ENCODE measurements at places on chromosomes 1 and 21.

GRCh38 chr1:38964140-38964548 lies 22.5 kb upstream of the RHBDL2 start:
- DNase-seq: no peak

GRCh38 chr1:116167625-116168276 lies 56.6 kb downstream of the MAB21L3 start:
- no peak for DNase-seq

DNA sequence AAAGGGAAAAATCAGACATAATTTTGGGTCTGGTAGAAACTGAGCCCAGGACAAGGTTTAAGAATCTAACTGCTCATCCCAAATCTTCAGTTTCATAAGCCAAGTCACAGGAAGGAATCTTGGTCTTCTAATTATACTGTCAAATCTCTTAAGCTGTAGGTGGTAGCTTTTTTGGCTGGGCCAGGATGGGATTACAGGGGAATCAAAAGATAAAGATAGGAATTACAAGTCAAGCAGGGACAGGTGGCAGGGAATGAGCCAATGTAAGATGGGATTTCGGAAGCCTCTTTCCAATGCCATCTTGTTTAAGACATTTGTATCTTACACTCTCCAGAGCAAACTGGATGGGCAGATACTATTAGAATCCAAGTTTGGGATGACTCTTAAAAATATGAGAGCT lies 383.5 kb downstream of the KCNH1 start:
- no peak for DNase-seq

DNA sequence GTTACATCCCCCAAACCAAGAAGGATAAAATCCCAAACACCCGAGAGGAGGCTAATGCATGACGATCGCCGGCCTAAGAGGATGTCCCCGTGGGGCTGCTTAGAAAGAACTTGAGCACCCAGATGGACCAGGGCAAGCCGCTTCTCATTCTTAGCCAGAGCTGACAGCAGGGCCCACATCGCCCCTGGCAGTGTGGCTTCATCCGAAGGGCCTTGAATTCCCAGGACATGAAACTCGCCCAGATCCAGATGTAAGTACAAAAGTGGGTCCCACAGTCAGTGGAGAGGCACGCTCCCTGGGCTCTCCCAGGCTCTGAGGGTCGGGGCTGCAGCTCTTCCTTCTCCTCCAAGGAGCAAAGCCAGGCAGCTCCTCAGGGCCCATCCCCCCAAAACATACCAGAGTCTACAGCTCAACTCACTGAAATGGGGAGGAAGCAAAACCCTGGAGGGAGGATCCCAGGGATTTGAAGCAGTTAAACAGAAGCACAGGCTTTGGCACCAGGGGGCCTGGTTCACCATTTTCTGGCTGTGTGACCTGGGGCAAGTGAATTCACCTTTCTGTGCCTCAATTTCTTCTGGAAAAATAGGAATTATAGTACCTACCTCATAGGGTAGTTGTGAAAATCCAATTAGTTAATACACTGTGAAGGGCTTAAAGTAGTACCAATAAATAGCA lies 85.6 kb downstream of the MAN1C1 start:
- no peak for DNase-seq

GRCh38 chr1:112501810-112502641 lies 6.7 kb upstream of the WNT2B start:
- no peak for DNase-seq

GRCh38 chr1:109630081-109630897 lies 10.7 kb downstream of the AMPD2 start:
- no peak for DNase-seq

DNA sequence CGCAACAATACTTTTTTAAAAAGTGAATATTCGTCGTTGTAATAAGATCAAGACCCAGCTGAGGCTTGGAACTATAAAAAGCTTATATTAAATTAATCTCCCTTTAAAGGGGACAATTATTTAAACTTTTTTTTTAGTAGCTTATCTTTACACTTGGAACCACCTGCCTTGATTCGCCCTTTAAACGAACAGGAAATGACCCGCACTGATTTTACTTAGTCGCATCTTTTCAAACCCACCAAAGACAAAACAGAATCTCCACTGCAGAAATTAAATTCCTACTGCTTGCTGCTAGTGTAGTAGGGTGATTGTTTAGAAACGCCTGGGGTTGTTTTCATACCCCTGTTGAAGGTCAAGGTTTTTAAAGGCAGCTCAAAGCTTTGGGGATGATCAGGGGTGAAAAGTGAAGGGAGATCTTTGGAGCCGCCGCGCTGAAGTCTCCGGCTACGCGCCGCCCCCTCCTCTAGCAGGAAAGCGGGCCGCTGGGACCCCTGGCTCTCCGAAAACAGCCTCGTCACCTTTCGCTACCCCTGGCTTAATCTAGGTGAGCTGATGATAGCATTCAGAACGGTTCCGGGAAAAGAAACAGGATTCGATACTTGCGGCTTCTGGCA lies 163.4 kb downstream of the RUNX1 start:
- no peak for DNase-seq
